Stimulated activated CD4-positive, alpha-beta T cell treated with anti-CD3 and anti-CD28 coated beads, Interleukin-4, amount 100 ng/mL, for 24 hours (primary cell): ENCODE measurements at places on chromosomes 12 and 14.
A peak's percentile ranks its signal among the peaks of the same experiment; 100 is the strongest.

- DNase-seq, result no peak
These were observed 45.6 kb downstream of the C14orf132 start for GRCh38 chr14:96084796-96085195.

- no peak for DNase-seq
These were observed 161.4 kb downstream of the ADGRD1 start for GRCh38 chr12:131114942-131115584.

DNA sequence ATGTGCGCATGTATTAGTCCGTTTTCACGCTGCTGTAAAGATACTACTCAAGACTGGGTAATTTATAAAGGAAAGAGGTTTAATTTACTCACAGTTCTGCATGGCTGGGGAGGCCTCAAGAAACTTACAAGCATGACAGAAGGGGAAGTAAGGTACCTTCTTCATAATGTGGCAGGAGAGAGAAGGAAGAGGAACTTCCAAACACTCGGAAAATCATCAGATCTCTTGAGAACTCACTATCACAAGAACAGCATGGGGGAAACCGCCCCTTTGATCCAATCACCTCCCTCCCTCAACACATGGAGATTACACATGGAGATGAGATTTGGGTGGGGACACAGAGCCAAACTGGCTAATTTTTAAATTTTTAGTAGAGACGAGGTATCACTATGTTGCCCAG is 41.8 kb upstream of the SNX6 start:
- DNase-seq, result no peak

- no peak for DNase-seq
These were observed 14.7 kb downstream of the NOC4L start for GRCh38 chr12:132158677-132159554.

GRCh38 chr14:89373185-89373584 is 43.8 kb downstream of the FOXN3 start:
- DNase-seq, result no peak

DNA sequence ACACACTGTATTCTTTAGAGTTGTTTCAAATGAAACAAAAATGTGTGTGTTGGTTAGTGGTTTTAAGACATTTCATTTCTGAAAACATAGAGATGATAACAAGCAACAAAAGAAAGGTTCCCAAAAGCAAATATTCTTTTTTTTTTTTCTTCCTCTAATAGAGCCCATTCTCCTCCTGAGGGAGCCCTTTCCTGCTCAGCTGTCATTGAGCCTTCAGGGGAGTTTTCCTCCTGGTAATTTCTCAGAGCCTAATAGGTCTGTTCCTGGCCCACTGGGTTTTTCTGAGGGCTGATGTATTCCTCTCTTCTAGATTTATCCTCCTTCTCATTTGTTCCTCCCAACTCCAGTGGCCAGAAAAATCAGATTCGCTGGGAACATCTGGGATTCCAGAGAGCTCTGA is 654.5 kb downstream of the NOVA1 start:
- DNase-seq, result no peak

GRCh38 chr12:19217446-19217845 is 87.9 kb downstream of the PLEKHA5 start:
- DNase-seq, result no peak

- DNase-seq, result no peak
These were observed 34.4 kb upstream of the PSMA6 start for GRCh38 chr14:35257809-35258208.

DNA sequence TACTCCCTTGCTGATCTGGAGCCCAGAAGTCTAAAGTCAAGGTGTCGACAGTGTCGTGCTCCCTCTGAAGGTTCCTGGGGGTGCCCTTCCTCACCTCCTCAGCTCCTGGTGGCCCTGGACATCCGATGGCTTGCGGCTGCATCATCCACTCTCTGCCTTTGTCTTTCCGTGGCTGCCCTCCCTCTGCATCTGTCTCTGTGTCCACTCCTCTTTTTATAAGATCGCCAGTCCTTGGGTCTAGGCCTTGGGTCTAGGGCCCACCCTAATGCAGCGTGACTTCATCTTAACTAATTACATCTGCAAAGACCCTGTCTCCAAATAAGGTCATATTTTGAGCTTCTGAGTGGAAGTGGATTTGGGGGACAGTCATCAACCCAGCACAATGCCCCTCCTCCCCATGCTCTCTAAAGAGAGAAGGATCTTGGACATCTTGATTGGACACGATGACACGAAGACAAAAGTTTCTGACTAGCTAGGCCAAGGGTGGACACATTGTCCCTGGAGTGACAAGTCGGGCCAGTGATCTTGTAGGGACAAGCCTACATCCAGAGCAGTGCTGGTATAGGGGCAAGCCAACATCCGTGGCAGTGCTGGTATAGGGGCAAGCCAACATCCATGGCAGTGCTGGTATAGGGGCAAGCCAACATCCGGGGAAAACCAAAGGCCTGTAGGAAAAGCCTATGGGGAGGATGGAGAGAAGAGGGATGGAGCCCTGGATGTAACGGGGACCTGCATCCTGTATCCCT is 93.9 kb upstream of the DIO3 start:
- DNase-seq, result no peak

GRCh38 chr12:49098035-49098451 is 3.4 kb upstream of the DHH start:
- DNase-seq, result peak; percentile 68

DNA sequence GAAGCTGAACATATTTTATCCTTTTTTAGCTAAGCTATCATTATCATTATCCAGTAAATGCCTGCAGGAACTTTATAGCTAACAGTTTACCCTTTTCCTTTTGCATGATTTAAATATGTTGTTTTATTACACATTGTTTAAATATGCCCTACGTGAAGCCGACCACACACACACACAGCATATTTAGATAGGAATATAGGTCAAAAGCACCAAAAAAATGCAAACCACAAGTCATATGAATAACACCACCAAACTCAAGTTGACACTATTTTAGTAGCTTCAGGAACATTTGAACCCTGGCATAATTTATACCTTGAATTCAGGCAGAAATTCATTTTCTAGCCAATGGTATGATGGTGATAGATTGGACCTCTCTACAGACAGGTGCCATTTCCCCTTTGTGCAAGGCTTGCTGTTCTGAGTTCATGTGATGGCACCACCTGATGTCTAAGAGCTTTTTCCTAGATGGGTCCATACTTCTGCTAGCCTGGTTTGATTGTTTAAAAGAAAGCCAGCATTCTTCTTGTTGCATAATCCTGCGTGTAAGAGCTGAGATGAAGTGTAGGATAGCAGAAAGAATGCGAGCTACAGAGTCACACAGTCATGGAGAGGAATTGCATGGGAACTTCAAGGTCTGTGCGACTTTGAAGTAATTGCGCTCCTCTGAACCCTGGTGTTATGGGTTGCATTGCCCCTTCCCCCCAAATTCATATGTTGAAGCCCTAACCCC is 454.8 kb upstream of the SOX5 start:
- DNase-seq, result no peak

GRCh38 chr12:12228402-12228801 is 38.4 kb downstream of the LRP6 start:
- DNase-seq, result no peak

DNA sequence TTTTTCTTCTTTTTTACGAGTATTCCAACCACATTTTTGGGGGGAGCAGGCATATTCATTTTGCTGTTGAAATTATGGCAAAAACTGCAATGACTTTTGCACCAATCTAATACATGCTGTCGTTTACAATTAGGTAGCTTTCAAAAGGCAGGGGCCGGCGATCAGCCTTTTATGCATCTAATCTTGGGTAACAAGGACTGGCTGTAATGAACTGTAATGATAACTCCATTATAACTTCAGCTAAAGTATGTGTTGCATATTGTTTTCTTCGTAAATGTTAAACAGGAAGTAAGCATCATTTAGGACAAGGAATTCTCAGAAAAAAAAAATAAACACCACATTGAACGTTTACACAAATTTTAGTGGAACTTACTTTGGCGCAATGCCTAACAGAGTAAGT is 30.3 kb upstream of the KLRF1 start:
- DNase-seq, result no peak
